ENCODE measurements at places on chromosomes 6 and 20.

- no peak for DNase-seq
Observed at GRCh38 chr20:49310705-49311104, 32.8 kb upstream of the ZNFX1 start.

DNA sequence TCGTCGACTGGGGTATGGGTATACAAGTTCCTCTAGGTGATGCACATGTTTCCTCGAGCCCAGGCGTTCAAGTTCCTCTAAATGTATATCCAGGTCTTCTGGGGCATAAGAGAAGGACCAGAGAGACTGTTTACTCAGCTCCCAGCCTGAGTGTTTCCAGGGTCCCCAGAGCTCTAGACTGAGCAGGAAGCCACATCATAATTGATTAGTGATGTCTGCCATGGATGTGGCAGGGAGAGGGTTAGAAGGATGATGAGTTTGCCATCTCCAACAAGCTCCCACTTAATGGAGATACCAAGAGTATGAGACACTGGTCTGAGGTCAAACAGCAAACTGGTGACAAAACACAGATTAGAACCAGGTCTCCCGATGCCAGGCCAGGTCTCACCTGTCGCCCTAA lies 74.8 kb downstream of the PREX1 start:
- DNase-seq: no peak

- DNase-seq: no peak
Observed at GRCh38 chr6:43604174-43604573, 24.9 kb downstream of the GTPBP2 start.

DNA sequence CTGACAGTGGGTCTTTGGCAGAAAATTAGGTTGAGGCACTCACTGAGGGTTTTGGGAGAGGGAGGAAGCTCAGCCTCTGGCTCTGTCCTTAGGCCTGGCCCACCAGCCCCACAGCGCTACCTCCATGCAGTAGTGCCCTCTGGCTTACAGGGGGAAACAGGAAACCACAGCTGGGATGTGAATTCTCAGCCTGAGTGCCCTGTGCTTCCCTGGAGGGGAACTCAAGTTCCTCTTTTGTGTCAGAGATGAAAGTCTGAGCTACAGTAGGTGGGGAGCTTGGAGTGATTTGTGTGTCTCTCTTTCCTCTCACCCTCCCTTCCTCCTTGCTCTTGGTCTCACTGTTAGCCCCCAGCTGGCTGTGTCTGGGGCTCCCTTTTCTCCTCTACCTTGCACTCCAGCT lies 48.2 kb upstream of the BLCAP start:
- no peak for DNase-seq

DNA sequence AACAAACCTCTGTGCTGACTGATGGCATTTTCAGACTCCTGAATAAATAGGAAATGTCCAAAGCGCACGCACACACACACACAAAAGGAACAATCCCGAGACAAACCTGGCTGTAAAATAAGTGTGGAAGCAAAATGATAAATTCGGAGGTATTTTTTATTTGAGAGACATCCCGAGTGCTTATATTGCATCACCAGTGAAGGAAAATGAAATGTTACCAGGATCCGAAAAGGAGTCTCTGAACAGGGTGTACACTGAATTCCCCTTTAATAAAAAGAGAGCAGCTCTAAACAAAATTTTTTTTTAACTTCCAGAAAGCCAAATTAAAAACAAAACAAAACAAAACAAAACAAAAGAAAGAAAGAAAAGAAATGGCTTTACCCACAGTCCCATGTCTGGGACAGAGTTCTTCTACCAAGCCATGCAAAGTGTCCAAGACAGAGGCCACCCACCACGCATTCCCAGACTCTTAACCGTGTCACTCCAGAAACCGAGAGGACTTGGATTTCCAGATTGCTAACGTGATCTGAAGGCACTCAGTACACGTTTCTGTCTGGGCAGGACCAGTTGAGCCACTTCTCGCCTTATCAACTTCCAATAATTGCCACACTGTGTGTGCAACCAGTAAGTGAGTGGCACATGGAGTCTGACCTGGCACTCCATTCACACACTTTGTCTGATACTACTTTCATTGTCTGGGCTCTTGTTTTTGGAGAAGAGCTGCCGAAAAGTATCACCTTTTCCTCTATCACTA lies 817 bp downstream of the ME1 start:
- no peak for DNase-seq

GRCh38 chr6:20921578-20921977 lies 387.3 kb downstream of the CDKAL1 start:
- no peak for DNase-seq

DNA sequence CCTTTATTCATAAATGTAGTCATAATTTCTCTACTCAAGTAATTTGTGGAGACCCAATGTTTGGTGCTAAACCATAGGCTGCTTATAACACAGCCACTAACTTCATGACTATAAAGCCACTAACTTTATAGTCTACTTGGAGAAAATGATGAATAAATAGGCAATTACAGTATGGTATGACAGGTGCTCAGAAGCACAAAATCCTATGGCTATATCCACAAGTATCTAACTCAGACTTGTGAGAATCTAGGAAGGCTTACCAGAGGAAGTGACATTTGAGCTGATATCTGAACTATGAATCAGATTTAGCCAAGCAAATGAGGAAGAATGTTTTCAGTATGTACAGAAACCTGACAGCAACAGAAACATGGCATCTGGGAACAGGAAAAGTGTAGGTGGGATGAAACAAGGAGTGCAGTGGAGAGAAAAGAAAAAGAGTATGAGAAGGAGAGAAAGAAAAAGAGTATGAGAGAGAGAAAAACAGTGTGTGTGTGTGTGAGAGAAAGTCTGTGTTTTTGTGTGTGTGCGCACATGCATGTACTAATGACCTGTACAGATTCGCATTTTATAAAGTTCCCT lies 59.9 kb downstream of the REV3L start:
- DNase-seq: no peak

GRCh38 chr20:21628800-21629199 lies 76.7 kb upstream of the PAX1 start:
- DNase-seq: no peak

GRCh38 chr20:2745060-2745910 lies 52.7 kb downstream of the EBF4 start:
- DNase-seq: no peak

DNA sequence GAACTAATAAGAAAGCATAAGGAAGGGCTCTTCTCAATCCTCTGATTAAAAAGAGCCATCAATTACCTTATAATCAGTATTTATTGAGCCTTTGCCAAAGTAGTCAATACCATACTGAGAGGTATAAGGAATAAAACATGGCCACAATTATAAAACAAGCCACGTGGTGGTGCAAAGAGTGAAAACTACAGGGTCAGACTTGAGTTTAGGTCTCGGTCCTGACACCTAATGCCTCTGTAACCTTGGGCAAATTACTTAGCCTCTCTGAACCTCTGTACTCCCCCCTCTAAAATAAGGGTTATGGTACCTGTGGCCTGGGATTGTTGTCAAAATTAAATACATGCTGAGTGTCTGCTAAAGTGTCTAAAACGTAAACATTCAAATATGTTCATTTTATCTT lies 11.8 kb downstream of the TRIM10 start:
- no peak for DNase-seq

- no peak for DNase-seq
Observed at GRCh38 chr20:59737816-59738215, 133.5 kb downstream of the PHACTR3 start.

DNA sequence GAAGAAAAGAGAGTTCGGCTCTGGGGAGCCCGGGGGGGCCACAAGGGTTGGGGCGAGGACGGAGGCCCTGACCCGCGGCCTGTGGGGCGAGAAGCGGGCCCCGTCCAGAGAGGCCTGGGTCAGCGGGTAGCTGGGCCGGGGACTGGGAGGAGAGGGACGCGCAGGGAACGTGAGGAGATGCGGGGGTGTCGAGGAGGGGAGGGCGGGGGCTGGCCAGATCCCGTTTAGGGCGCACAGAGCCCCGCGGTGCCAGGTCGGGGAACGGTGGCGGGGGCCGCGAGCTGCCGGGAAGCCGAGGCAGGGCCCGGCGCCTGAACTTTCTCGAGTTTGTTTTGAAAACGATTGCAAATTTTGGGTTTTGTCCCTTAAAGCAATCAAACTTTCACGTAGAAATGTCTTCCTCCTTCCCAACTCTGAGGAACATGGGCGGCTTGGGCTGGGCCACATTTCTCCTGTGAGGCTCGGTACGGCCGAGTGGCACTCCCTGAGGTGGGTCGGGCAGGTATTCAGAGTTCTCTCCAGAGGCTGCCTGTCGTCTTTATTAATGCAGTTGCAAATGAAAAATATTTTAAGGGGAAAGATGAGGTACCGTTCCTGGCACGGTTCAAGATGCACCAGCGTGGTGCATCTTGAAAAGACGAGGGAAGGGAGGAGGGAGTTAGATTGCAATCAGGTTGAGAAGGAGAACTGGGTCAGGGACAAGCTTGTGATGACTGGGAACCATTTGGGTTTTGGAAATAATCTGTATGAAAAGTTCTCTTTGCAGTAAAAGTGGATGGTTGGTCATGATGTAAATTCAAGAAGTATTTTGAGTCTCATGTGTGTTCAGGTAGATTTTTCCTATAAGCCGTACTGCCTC lies 972 bp downstream of the RNF8 start:
- peak; percentile 23 for DNase-seq

DNA sequence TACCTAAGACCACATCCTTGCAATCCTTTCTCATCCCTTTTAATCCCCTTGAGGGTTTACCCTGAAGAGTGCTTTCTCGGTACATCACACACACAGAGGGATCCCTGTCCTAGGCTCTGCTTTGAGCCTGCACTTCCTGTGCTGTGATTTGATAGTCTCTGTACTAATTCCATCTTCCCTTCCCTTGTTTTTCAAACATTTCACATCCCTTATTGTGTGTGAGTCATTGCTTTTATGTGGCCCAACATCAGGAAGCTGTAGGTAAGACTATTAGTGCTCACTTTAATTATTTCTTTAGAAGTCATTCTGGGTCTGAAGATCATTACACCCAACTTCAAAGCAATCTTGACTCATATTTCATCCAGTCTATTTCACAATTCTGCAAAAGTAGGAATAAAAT lies 57.2 kb upstream of the ANKEF1 start:
- DNase-seq: no peak

- DNase-seq: no peak
Observed at GRCh38 chr6:34267746-34268145, 18.9 kb upstream of the SMIM29 start.

- no peak for DNase-seq
Observed at GRCh38 chr6:130717657-130718056, 109.5 kb upstream of the SMLR1 start.

DNA sequence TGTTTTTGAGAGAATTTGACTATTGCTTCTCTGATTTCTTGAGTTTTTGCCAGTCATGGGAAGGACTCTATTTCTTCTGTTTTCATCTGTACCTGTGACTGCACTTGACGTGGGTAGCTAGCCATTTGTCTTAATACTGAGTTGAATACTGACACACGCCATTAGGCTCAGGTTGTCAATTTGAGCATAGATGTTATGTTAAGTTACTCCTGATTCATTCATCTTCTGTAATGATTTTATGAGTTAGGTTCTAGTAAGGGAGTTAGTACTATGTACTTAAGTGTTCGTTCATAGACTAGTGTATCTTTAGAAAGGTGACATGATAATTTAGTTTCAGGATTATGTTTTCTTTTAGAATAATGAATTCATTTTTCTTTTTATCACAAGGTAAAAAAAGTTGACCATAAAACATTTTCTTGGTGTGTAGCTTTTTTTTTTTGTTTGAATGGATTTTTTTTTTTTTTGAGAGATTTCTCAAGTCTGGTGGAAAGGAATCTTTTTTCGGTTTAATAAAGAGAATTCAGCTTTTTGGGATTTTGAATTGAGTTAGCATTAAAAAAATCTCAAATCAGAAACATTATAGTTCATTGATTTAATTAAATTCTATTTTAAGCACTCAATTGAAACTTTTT lies 1.7 kb downstream of the AFDN start:
- no peak for DNase-seq

DNA sequence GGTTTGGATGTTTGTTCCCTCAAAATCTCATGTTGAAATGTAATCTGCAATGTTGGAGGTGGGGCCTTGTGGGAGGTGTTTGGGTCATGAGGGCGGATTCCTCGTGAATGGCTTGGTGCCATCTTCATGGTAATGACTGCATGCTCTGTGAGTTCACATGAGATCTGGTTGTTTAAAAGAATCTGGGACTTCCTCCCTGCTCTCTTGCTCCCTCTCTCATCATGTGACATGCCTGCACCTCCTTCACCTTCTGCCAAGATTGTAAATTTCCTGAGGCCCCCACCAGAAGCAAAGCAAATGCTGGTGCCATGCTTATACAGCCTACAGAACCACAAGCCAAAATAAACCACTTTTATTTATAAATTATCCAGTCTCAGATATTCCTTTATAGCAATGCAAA lies 250.3 kb upstream of the PLN start:
- no peak for DNase-seq

- no peak for DNase-seq
Observed at GRCh38 chr6:163384510-163384909, 30.0 kb upstream of the QKI start.

DNA sequence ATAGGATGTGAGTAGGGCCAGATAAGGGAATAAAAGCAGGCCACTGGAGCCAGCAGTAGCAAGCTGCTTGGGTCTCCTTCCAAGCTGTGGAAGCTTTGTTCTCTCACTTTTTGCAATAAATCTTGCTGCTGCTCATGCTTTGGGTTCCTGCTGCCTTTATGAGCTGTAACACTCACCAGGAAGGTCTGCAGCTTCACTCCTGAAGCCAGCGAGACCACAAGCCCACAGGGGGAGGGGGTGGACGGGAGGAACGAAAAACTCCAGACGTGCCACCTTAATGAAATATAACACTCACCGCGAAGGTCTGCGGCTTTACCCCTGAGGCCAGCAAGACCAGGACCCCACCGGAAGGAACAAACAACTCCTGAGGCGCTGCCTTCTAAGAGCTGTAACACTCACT lies 1324.4 kb upstream of the EYS start:
- no peak for DNase-seq

GRCh38 chr6:145286916-145287315 lies 448.4 kb downstream of the EPM2A start:
- DNase-seq: no peak

DNA sequence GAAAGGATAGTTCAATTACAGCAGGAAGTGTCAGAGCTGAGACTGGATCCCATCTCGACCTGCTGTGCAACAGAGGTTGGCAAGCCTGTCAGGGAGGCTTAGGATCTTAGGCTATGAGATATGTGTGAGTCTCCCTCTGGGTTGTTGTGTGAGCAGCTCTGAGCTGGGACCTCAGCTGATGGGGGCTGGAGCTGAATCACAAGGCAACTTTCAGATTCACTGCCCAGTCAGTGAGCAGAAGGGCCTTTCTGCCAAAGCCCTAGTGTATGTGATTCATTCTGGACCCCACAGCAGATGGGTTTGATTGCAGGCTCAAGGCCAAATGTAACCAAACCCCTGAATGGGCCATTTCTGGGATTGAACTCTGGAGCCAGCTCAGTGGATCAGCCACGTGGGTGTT lies 4.5 kb downstream of the PI3 start:
- DNase-seq: no peak

GRCh38 chr20:50675671-50676376 lies 15.5 kb downstream of the RIPOR3 start:
- DNase-seq: no peak

- no peak for DNase-seq
Observed at GRCh38 chr20:63747622-63748069, 8.1 kb downstream of the SLC2A4RG start.

GRCh38 chr20:1537731-1538058 lies 19.8 kb downstream of the SIRPD start:
- DNase-seq: no peak

- DNase-seq: no peak
Observed at GRCh38 chr20:13486694-13487093, 152.0 kb downstream of the TASP1 start.
